ENCODE measurements at places on chromosomes 11 and 22.

DNA sequence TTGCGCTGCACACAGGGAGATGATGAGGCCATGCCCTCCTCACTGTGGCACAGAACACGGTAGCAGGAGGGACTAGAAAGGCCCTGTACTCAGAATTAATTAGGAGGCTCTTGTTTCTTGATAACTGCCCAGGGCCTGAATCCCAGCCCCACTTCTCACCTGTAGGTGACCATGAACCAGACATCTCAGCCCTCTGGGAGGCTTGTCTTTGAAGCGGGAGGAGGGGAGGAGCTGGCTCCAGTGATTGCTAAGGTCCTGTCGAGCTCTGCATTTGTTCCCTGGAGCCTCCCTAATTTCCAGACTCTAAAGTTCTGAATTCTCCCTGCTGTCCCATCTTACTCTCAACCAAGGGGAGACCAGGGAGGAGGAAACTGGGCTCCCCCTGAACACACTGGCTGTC, 19.8 kb upstream of the OAF start:
- no peak for DNase-seq

DNA sequence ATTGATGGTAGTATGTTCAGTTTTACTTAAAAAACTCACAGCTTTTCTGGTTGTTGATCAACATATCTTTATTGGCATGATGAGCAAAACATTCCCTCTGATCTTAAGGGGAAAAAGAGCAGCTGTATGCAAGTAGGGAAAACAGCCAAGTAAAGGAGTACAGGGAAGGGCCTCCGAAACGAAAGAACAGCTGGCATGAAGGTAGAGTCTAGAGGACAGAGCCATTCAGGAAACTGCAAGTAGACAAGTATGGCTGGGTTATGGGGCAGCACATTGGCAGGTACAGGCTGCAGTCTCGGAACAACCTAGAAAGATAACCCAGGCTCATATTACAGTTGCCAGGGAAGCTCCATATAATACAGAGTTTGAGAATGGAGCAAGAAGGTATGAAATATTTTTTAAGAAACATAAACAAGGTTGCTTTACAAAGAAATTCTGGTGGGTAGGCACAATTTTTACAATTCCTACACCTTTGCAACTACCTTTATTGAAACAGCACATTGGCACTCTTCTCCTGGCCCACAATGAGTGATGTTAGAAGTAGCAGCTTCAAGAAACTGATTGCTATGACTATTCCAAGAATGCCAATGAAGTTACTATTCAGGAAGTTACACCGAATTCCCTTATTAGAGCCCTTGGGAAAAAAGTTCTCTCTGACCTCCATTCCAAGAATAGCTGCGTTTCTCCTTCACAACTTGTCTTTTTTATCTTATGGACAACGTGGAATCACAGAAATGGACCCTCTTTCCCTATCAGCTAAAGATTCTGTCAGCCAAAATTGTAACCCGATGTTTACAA, 45.2 kb downstream of the LGR4 start:
- DNase-seq, result no peak

DNA sequence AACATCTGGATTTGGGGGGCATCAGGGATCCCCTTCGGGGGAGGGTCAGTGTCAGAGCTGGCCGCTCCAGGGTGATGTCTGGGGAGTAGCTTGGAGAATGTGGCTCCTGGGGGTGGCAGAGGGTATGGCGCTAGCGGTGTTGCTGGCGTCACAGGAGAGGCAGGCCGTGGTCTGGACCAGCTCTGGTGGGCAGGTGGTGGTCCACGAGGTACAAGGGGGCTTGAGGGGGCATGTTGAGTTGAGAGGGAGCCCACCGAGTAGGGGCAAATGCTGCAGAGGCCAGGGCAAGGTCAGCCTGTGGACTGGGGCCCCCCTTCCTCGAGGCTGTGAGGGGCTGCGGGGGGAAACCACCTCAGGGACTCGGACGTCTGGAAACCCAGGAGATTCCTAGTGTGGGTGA, 8.6 kb downstream of the GRAMD4 start:
- DNase-seq, result no peak

DNA sequence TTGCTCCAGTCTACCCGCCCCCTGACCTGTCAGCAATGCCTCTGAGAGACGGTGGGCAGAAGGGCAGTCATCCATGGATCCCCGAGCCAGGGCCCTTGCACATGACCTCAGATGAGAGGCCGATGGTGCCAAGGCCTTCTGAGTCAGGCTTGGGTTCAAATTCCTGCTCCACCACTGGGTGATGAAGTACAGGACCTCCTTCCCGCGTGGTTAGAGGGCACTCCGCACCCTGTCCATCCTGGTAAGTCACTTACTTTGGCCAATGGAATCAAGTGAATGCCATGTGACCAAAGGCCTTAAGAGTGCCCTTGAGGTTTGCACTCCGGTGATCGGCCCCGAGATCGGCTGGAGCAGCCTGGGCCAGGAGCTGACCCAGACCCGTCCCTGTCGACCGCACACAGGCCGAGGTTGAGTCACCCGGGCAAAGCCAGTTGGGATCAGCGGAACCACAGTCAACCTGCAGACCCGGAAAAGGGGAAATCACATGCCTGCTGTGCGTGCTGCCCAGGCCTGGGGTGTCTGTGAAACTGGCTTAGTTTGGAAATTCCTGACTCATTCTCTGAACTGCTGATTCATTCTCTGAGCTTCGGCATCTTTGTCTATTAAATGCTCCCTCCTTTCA, 48.9 kb downstream of the RTL6 start:
- no peak for DNase-seq

DNA sequence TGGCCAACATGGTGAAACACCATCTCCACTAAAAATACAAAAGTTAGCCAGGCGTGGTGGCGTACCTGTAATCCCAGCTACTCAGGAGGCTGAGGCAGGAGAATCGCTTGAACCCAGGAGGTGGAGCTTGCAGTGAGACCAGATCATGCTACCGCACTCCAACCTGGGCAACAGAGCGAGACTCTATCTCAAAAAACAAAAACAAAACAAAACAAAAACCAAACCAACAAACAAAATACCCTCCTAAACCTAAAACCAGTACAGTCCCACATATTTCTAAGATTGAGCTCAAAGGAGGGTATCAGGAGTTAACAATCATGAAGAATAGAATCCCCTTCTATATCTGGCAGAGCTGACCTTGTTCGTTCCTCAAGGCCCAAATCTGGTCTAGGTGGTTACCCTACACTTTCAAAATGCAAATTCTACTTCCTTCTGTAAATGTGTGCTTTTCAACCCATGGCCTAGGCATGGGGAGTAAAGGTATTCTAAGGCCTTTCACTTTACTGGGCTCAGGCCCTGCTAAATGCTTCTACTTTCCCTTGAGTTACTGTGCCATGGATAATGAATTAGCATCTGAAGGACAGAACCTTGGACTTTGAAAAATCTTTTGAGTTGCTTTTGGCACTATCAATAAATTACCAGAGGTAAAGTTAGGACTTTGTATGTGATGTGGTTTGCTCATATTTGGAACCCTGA, 10.4 kb upstream of the PPP2R1B start:
- DNase-seq, result no peak

- DNase-seq, result no peak
Measured at GRCh38 chr22:35842954-35843353, 125.3 kb downstream of the APOL5 start.

DNA sequence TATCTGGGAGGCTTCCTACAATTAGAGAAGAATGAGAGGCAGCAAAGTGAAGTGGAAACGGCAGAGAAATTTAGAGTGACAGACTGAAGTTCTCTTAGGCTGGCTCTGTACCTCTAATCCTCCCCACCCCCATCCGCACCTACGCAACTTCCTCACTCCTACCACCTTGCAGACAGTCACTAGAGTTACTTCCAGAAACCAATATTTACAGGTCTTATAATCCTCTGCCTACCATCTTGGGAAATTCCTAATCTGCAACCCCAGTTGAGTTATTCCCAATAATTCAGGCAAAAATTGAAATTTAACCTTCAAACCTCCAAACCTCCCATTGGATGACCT, 71.7 kb downstream of the PAK1 start:
- DNase-seq, result no peak

DNA sequence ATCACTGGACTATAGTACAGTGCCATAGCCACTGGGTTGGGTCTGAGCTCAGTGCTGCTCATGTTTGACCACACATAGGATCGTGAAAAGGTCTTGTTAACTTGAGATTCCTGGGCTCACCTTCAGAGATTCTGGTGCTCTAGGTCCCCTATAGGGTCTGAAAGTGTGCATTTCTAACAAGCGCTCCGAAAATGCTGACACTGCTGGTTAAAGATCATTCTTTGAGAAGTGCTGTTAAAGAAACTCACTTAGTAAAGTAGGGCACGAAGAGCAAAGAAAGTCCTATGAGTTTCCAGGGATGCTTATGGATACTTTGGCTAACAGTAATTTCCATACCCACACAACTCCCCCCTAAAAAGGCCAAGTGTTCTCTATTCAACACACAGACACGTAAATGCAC, 108.1 kb upstream of the PAX6 start:
- DNase-seq, result no peak

DNA sequence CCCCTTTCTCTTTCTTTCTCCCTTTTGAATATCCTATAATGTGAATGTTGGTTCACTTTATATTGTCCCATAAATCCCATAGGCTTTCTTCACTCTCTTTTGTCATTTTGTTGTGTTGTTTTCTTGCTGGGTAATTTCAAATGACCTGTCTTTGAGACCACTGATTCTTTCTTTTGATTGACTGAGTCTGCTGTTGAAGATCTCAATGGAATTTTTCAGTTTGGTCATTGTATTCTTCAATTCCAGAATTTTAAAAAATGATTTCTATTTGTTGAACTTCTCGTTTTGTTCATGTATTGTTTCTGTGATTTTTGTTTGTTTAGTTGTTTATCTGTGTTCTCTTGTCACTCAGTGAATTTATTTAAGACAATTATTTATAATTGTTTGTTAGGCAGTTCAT, 17.5 kb upstream of the FZD4 start:
- no peak for DNase-seq

DNA sequence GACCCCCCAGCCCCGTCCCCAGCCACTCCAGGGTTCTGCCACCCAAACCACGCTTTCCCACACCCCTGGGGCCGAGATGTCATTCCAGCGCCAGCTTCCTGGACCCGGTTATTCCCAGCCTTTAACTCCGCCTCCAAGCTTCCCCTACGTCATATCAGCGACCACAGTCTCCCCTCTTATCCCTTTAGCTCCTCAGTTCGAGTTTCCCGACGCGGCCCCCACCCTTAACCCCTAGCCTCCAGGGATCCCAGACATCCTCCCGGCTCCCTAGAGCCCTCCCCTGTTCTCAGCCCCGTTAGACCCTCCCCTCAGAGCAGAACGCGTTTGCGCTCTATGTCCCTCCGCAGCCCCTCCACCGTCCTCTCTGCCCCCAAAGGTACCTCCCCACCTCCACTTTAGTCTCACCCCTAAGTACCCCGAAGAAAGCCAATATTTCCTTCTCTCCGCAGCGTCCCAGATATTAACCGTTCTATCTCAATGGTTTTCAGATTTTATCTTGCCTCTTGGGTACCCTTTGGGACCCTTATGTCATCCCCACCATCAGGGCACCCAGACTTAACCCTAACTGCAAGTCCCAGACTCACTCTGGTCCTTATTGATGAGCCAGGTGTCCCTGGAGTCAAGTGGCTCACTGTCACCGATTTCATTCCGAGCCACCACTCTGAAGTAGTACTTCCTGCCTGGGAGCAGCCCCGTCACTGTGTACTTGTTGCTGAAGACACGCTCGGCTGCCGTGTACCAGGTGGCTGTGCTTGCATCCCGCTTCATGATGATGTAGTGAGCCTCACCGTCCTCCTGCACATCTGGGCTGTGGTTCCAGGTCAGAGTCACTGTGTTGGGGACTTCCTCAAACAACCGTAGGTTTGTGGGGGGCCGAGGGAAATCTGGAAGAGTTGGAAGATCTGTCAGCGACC, 8.0 kb downstream of the TMEM86A start:
- DNase-seq, result peak; percentile 76

DNA sequence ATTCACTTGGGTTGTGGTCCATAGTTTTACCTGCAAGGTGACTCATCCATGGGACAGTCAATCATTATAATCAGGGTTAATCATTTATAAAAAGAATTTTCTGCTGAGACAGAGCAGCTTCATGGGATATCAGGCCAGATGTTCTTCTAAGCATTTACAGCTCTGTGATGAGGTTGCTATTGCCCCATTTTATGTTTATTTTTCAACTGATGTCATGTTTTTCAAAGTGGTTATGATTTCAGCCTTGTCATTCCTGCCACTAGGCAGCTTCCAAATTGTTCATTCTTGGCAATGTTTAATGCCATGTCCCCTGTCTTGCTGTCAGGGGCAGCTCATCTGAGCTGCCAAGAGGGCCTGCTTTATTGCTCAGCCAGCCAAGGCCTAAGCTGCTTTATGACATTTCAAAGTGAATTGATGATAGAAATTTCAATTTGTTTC, 35.9 kb upstream of the ZBED5 start:
- DNase-seq, result no peak
